ENCODE measurements at places on chromosomes 12 and 14. TPM values are rescaled to one million over a fixed set of nuclear protein-coding genes. Genes with fewer than 3 reads are reported as not detected.

Gene SIX6
- total RNA-seq, result not detected

Gene BCL2L14
- not detected for total RNA-seq

Gene MAGOHB
- total RNA-seq, result 36.8 TPM

Gene SLC6A15
- total RNA-seq, result 96.3 TPM

Gene CLEC6A
- total RNA-seq, result not detected

Gene ERBB3
- 3.7 TPM for total RNA-seq

Gene KRT75
- not detected for total RNA-seq

Gene CCDC177
- not detected for total RNA-seq

Gene RPL36AL
- total RNA-seq, result 257 TPM

Gene RHOJ
- not detected for total RNA-seq

Gene SLC5A8
- total RNA-seq, result not detected

Gene IGF1
- total RNA-seq, result not detected

Gene TMEM233
- not detected for total RNA-seq

Gene PCED1B
- 5.1 TPM for total RNA-seq

Gene CLEC2B
- 1.8 TPM for total RNA-seq

Gene CCDC38
- total RNA-seq, result not detected

Gene C14orf132
- not detected for total RNA-seq

Gene PLD4
- total RNA-seq, result not detected

Gene TMPRSS12
- total RNA-seq, result not detected

Gene CNTN1
- not detected for total RNA-seq
